ENCODE measurements at places on chromosomes 11 and 22.

DNA sequence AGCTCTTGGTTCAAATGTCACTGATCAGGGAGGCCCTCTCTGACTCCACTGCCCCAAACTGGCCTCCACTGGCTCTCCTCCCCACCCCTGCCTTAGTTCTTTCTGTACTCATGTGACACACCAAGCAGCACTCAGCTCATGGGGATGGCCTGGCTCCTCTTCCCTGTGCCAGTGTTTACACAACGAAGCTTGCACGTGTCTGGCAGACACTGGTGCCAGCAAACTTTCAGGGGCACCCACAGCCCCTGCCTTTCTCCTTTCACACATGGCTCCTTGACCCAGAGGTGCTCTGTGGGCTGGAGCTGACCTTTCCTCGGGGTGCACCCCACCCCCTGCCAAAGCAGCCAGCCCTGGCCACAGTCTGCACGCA lies 37.6 kb upstream of the PARVG start:
- no peak for DNase-seq

- DNase-seq = no peak
Measured at GRCh38 chr11:109940816-109941215, 152.4 kb upstream of the ZC3H12C start.

DNA sequence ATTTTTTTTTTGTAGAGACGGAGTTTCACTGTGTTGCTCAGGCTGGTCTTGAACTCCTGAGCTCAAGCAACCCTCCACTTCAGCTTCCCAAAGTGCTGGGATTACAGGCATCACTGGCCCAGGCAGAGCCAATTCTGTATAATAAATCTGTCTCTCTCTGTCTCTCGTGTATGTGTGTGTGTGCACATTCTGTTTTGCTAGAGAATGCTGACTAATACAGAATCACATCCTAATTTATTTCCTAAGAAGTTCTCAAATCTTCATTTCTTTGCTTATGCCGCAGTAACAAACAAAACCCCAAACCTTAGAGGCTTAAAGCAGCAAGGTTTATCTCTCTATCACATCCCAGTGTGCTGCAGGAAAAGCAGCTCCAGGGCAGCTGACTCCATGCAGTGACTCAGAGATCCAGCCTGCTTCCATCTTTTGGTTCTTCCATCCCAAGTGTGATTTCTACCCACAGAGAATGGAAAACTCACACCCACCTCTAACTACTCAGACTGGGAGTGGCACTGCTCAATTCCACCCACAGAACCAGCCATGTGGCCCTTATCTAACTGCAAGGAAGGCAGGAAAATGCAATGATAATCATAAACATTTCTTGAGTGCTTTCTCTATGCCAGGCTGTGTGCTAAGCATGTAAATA lies 35.1 kb upstream of the LRRC10B start:
- no peak for DNase-seq

DNA sequence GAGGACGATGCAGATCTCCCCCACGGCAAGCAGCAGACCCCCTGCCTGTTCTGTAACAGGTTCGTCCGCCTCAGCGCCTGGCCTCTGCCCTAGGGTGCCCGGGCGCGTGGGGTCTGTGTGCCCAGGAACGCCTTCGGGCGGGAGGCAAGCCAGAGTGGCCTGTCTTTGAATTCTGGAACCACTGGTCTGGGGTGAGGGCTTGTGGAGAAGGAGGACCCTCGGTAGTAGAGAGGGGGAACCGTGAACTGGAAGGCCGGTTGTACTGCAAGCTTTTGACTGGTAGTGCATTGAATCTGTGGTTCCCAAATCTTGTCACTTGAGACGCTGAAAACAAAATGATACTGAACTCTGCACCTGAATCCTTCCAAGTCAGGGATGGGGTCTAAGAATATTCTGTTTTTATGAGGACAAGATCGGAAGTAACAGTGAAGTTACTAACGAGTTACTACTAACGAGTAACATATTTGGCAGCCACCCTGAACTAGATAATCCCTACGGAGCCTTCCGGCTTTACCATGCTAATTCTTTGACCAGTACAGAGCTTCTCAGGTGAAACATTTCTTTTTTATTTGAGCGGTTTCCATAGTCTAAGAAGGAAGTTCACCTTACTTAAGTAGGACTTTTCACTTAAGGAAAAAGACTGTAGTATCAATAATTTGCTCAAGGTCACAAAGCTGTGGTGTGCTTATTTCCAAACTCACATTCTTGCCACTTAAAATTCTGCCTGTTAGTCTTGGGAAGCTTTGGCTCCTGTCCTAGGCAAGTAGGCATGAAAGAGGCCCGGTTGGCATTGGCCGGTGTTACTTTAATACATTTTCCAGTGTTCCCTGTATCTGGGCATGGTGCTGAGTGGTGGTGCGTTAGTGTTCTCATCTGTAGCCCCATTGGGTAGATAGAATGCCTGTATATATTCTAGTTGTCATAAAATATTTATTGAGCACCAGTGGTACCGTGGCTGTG lies 860 bp downstream of the PRMT3 start:
- DNase-seq = no peak

- no peak for DNase-seq
Measured at GRCh38 chr22:44353041-44353440, 40.3 kb upstream of the SHISAL1 start.

GRCh38 chr11:86905252-86905651 lies 49.9 kb downstream of the FZD4 start:
- no peak for DNase-seq

DNA sequence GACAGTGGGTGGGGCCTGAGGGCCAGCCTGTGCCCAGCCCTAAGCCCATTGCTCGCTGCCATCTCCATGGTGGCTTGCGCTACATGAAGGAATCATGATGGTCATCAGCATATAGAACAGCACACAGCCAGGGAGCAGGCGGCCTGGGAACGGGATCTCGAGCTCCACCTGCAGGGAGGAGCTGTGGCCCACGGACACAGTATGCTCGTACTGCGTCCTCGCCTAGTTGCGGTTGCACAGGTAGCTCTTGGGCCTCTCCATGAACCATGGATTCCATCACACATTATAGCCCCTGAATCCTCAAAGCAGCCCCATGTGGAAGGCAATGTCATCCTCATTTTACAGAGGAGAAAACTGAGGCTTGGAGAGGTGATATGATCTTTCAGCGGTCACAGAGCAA lies 15.1 kb downstream of the SEC14L4 start:
- no peak for DNase-seq

DNA sequence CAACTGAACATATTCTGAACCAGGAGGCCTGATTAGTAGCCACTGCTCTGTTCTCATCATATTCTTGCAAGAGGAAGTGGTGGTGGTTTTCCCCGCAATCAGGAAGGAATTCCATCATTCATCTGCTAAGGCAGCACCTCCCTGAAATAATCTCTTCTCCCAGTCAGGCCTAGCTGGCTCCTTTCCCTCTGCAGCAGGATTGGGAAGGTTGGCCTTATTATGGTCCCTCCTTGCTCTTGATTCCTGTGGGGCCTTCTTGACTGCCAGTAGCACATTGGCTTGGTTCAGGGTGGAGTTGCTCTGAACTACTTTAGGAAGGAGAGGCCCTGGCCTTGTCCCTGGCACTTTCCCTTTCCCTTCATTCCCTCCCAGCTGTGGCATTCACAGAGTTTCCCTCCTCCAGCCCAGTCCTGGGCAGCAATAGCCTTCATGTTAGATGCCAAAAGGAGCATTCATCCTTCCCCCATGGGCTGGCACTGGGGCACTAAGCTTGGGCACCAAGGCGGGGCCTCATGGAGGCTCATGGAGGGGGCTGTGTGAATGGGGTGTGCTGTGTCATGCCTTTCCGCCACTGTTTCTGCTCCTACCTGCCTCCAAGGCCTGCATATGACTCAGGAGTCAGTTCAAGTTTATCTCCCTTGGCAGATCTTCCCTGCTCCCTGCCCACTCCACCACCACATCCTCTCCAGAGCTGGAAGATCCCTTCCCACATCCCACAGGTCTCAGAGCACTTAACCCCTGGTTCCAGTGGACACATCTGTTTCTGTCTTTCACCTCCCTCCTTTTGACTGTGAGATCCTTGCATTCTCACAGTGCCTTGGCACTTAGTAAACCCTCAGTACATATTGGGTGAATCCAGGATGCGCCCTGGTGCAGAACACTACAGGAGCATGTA lies 27.6 kb upstream of the CD44 start:
- DNase-seq = no peak

DNA sequence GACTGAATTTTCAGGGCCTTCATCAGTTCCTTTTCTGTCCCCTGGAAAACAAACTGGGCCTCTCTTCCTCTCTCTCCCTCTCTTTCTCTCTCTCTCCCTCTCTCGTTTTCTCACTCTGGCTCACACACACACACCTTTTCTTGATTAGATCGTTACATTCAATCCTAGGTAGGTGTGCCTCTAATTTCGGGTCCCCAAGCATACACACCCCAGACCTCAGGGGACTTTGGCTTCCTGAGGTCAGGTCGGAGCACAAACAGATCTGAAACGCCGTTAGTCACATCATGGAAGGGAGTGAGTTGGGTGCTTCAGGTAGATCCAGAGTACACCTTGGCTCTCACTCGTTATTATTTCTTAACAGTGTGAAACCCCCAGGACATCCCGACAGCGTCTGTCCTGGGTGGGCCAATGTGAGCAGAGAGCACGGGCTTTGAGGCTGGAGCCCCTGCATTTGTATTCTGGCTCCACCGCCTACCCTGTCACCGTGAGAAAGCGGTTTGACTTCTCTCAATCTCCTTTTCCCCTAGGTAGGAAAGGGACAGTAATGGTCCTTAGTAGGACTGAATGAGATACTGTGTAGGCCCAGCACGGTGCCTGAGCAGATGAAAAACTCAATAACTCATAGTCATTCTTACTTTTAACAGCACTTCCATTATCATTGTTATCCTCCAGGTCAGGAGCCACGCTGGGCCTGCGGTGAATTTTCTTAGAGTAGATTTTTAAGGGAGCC lies 37.3 kb upstream of the POU2AF1 start:
- peak; percentile 47 for DNase-seq

- DNase-seq = no peak
Measured at GRCh38 chr11:71164621-71165020, 87.8 kb downstream of the SHANK2 start.

DNA sequence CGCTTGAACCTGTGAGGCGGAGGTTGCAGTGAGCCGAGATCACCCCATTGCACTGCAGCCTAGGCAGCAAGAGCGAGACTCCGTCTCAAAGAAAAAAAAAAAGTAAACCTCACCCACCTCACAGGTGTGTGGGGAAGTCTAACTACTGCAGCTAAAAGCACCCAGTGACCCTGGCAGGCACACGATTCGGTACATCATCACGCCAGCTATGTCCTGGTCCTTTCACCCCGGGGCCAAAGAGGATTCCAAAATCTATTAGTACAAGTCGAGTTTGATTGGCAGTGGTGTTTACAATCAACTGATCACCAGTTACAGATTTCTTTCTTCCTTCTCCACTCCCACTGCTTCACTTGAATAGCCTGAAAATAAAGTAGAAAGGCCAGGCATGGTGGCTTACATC lies 6.3 kb downstream of the TST start:
- DNase-seq = no peak

DNA sequence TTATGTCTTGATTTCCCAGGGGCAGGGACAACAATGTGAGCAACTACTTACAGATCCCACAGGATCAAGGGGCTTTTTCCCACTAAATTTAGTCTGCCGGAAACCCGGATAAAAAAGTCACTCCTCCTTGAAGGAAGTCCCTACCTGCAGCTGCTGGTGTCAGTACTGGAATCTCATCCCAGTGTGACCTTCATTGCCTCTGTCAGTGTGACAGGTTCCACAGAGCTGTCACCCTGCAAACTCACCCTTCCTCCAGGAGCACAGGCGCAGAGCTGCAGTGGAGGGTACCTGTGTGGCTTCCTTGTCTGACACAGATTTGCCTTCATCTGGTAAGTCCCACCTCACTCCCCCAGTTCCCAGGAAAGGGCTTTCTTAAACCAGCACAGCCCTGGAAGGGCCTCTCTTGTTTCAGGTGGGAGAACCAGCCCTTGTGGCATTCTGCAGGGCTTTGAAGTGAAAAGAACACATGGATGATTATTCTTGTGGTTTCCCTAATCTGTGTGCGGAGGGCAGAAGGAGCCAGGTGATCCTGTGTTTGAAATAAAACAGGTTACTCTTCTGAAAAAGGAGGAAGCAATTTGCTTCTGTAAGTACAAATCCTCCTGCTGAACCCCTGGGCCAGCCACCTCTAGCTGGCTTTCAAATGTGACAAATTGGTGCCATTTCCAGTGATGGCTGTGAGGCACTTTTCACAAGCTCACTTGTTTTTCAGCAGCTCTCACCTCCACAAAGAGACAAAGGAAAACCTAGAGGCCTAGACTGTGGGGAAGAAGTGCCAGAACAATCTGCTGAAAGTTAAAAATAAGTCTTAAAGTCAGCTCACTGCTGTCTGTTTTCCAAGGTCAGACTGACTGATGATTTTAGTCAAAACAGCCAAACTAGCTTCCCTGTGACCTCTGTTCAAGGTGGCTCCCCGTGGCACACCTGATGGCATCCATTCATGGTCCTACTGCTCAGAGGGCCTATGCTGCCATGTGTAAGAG lies 9.2 kb upstream of the PRSS23 start:
- no peak for DNase-seq

DNA sequence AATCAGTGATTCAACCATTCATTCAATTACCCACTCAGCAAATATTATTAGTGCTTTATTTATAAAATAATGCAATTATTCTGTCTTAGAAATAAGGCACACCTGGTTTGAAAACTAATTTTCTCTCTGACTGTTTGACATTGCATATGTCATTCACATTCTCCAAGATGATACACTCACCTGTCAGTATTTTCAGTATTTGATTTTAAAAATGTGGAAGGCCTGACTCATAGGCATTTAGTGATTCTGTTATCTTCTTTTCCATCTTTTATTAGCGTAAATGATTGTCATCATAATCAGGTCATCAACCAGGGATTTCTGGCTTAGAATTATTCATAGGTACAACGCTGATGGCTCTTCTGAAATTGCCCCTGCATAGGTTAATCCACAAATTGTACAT lies 480.9 kb downstream of the CNTN5 start:
- no peak for DNase-seq

DNA sequence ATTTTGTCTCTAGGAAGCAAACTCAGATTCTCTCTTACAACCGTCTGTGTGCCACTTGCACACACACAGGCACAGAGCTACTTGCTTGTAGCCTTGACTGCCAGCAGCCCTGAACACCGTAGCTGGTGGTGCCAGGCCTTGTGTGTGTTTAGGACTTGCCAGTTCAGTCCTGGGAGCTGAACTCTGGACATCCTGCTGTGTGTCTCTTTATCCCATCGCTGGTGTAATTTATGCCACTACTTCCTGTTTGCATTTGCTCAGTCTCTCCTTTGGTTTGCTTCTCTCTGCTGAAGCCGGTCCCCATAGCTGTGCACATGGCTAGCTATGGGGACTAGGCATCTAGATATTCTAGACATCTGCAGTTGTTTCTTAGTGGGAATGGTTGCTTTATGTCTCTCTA lies 24.0 kb downstream of the MARK2 start:
- no peak for DNase-seq

DNA sequence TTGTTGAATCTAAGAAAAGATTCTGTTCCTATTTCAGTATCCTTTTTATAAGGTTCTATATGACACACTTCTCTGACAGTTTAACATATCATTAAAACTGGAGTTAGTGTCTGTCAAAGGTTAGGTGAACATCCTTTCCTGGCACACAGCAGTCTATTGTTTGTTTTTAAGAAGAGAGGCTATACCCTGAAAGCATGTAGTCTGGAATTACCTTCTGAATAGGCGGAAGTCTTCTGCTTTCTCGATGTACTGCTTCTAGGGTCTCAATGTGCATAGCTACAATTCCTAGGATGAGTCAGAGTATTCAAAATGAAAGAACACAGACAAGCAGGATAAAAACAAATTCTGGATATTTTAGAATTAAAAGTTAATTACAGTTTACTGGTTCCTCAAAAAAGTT lies 188.6 kb downstream of the SWAP70 start:
- no peak for DNase-seq
